ENCODE measurements at places on chromosomes 6 and 20.

- DNase-seq: no peak
These were observed 178.0 kb downstream of the CLIC5 start for GRCh38 chr6:45837541-45838200.

DNA sequence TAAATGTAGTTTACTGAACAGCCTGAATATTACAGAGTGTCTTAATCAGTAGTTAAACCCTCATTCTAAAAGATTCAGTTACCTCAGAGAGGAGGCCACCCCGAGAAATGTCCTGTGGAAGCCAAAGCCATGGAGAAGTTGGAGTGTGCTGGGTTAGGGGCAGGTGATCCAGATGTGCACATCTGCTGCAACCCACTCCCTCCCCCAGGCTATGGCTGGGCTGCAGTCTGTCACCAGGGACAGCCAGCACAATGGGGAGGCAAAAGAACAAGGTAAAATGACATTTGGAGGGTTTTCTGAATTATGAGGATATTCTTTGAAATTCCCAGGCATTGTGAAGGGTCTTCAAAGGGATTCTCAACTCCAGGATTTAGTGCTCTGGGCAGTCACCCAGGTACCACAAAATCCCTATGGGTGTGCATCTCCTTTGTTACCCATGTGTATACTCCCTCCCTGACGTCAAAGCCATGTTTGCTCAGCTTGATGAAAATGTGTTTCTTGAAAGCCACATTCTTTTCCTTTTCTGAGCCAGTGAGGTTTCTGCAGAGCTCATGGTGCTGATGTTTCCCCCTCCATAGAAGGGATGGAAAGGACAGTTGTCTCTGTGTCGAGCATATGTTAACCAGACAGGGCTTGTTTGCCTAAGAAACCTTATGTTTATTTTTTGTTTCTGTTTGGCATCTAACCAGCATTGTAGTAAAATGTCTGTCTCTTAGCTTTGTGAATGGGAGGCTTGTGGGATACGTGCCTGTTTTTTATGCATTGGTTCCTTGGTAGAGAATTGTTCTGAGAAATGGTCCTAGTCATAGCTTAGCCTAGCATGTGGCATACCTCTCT lies 212.3 kb upstream of the TBX18 start:
- DNase-seq: no peak

DNA sequence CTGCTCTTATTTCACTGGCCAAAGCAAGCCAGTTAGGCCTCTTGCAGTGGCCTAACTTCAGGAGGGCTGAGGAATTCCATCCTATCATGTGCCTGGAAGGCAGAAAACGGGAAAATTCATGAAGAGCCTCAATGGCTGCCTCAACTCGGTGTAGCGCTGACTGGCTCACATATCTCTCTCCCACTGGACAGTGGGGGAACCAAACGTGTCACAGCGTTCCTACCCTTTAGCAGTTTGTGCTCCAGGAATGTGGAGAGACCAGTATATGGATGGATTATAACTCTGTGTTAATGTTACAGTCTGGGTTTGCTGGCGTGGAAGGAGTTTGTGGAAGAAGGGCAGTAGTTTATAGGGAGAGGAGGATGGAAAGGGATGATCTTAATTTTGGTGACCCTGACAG lies 11.8 kb upstream of the C2 start:
- DNase-seq: no peak

DNA sequence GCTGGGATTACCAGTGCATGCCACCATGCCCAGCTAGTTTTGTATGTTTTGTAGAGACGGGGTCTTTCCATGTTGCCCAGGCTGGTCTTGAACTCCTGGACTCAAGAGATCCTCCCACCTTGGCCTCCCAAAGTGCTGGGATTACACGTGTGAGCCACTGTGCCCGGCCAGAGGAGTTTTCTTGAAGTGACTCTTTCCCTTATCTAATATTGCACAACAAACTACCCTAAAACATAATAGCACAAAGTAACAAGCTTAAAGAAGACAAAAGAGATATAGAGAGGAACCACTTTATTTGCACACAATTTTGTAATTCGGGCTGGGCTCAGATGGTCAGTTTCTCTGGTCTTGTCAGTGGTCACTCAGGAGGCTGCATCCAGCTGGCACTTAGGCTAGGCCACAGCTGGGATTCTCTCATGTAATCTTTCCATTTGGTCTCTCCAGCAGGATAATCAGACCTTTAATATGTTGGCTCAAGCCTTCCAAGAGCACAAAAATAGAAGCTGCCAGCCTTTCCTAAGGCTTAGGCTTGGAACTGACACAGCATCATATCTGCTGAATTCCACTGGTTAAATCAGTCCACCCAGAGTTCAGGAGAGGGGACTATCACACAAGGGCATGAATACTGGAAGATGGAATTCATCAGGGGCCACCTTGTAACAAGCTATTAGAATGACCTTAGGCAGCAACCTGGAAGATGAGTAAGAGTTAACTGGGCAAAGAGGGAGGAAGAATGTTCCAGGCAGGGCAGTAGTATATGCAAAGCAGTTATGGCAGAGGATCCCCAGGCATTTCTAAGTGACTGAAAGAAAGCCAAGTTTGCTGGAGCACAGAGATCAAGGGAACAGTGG lies 56.7 kb upstream of the PNRC1 start:
- no peak for DNase-seq

DNA sequence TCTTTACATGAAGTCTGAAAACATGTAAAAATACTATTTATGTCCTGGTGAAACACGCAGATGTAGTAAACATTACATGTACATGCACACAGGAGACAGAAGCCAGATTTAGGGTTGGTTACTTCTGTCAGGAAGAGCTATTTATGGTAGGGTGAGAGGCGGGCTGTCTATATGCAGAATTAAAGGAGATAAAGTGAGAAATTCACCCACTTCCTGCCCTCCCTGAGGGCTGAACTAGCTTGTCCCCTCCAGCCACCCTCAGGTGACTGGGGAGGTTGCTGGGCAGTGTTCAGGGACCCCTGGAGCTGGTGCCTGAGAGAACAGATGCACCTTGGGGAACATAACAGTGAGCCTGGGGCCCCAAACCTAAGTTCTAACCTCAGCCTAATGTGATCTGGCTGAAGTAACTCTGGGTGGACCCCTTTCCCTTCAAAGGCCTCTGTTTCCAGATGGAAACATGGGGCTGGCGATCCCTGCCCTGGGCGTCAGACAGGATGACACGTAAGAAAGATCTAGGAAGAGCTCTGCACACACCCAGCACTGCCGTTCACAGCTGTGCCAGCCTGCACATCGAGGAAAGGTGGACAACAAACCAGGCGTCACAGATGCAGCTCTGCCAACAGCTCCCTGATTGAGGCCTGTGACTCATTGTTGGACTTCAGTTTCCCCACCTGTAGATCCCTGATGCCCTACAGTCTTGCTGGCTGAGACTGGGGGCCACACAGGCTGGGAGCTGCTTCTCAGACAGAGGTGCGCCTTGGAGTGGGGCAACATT lies 1.3 kb downstream of the PI16 start:
- DNase-seq: no peak

GRCh38 chr6:4464638-4465037 lies 311.6 kb upstream of the CDYL start:
- DNase-seq: no peak

- DNase-seq: no peak
These were observed 72.7 kb downstream of the QRSL1 start for GRCh38 chr6:106702046-106702445.

GRCh38 chr6:112744827-112745226 lies 397.7 kb downstream of the RFPL4B start:
- DNase-seq: peak; percentile 9

DNA sequence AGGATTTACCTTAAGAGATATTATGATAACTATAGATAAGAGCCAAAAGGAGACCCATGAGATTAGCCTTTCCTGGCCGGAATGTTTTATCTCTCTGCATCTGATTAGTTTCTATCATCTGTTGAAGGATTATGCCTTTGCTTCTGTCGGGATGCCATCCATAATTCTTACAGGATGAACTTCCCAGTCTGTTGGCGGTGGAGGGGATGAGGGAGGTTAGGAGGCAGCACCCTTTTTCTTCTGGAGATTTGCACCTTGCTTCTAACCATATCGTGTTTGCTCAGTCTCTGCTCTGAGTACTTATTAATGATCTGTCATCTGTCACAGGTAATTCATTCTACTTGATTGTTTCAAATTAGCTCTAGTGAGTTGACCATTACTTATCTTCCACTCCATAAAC lies 292.1 kb downstream of the KHDC1L start:
- DNase-seq: no peak

- DNase-seq: no peak
These were observed 3.8 kb downstream of the RSPO4 start for GRCh38 chr20:998231-998830.

- peak; percentile 17 for DNase-seq
These were observed 255.0 kb upstream of the ZFP64 start for GRCh38 chr20:52446421-52447224.

DNA sequence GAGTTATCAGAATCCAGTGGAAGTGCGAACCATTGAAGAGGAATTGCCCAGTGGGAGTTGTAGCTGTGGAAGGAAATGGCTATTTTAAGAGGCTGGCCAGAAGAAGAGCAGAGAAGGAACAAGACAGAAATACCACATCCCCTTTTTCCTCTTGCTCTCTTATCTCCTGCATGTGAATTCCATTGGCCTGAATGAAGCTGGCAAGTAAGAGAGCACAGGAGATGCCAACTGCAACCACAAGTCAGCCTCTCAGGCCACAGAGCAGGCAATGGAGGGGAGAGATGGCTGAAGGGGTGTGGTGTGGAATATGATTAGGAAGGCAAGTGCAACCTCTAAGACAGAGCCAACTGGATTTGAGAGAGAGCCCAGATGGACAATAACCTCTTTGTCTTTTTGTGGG lies 362.7 kb upstream of the IMPG1 start:
- DNase-seq: no peak

GRCh38 chr20:7348253-7348652 lies 580.8 kb downstream of the BMP2 start:
- DNase-seq: no peak

- no peak for DNase-seq
These were observed 48.7 kb upstream of the CDH4 start for GRCh38 chr20:61203320-61203719.

DNA sequence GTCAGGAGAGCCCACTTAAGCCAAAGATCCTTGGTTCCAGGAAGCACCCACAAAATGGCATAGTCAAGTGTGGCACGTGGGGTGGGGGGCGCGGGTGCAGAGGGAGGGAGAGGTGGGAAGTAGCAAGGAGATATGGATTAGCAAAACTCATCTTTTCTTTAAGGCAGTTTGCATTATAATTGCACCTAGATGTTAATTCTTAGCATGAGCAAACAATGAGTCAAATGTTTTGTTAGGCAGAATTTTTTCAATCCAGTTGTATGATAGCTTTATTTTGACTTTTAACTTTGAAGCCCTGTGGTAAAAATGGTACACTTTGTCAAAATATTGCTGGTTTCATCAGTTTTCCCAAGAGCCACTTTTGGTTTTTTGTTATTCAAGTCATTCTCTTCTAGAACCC lies 15.0 kb downstream of the SCAND1 start:
- peak; percentile 22 for DNase-seq

- DNase-seq: peak; percentile 46
These were observed at the start of gene WFDC10A for GRCh38 chr20:45629496-45630100. WFDC10A (plus strand) TSS chr20:45629739; CDS start chr20:45629814, 75 bp downstream.

DNA sequence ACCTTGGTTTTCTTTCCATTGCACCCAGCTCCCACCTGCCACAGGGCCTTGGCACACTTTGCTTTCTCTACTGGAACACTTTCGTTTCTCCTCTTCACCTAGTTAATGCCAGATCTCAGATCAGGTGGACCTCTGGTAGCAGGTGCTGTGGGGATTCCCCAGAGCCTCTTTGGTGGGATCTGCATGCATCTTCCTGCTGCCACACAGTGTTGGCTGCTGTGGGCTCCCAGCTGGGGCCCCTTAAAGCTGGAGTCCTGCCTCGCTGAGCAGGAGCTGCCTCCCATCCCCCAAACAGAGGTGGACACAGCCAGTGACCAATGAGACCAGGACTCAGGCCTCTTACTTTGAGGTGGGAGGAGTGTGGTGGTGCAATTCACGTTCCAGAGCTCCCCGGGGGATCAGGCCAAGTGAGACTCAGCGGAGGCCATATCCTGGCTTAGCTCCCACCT lies 28.4 kb downstream of the CEBPB start:
- DNase-seq: no peak

DNA sequence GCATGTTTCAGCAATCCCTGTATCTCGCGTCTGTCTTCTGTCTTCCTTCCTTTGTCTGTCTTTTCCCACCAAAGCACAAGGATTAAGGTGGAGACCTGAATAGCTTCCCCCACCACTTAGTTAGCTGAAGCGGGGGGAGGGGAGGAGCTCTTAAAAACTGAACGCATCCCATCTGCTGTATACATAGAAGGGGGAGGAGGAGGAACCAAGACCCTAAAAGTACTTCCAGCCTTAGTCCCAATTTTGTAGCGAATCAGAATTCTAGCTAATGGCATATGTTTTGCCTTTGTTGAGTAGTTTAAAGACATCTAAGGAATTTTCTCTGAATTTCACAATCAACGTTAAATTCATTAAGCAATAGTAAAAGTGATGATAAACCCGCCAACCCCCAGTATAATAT lies 47.9 kb downstream of the GNAS start:
- peak; percentile 19 for DNase-seq

- no peak for DNase-seq
These were observed 14.9 kb upstream of the MDFI start for GRCh38 chr6:41623330-41623729.

GRCh38 chr6:50966532-50966931 lies 147.9 kb downstream of the TFAP2B start:
- no peak for DNase-seq

DNA sequence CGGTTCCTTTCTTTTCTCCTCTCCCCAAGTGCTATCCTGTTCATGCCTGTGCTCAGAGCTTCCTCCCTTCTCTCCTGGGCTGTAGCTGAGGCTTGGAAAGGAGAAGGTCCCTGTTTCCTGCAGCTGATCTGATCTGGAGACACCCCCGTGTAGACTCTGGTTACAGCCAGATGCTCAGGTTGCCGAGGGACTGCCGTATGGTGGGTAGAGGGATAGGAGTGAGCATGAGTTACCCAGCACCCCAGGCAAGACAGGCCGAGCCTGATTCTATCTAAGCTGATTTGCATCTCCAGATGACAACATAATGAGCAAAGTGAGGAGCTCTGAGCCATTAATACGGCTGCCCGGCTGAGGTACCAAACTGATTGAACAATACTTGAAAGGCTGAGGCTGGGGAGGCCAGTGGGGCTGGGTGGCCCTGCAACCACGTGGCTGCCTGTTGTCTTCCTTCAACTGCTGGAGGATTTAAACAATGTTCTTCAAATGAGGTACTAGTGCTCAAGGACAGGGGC lies 91.8 kb downstream of the ASXL1 start:
- DNase-seq: no peak

- DNase-seq: peak; percentile 76
These were observed 25.1 kb upstream of the UTRN start for GRCh38 chr6:144259986-144260385.

DNA sequence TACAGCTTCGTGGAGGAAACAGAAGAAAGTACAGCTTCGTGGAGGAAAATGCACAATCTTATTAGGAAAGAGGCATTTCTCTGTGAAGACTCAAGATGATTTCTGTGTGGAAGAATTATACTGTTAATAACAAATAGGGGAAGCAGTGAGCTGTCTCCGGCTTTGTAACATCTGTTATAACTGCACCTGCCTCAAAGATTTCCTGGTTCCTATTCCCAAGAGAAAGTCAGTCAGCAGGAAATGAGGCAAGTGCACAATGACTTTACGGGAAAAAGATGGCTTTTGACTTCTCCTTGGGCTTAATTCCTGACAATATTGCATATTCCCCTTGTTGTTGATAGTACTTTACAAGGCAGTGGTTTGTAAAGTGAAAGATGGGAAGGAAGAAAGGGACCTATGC lies 538.5 kb downstream of the BMP2 start:
- DNase-seq: no peak

Measured in EH (cell line).